ENCODE measurements at places on chromosomes 4 and X.

DNA sequence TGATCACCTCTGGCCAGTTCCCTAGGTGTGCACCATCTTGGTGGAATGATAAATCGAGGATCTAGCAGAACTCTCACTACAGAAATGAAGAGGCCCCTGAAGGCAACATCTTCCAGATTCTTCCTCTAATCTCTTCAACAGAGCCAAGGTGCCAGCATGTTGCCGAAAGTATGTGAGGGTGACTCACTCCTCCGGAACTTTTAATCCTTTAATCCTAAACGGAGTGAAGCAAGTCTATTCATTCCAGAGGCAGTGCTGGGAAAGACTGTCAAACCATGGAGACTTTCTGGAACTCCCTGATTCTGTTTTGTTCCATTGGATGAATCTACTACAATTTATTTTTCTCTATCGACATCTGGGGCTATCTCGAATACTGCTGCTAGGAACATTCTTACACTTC, 68.7 kb downstream of the SUPT20HL2 start:
- no peak for DNase-seq

DNA sequence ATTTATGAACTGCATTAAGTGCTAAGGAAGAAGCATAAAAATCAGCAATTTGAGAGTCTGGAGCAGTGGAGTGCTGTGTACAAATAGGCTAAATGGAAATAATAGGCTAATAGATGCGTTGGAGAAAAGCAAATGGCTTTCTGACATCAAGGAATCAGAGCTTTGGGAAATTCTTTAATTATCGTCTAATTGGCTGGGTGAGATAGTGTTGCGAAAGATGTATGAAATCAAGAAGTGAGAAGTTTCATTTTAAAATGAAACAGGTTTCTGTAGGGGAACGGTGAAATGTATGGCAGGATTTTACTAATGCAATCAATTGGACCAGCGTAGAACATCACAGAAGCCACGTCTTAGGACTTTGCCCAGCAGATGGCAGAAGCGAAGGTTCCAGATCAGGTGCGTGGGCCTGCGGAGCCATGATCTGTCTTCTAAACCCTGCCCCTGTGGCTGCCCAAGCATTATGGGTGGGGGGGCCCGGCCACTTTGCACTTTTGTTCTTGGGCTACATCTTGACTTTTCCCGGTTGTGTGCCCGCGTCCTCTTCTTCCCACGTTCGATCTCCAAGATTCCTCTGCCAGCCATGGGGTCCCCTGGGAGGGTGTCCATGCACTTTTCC, 118.5 kb upstream of the SHISA3 start:
- no peak for DNase-seq

DNA sequence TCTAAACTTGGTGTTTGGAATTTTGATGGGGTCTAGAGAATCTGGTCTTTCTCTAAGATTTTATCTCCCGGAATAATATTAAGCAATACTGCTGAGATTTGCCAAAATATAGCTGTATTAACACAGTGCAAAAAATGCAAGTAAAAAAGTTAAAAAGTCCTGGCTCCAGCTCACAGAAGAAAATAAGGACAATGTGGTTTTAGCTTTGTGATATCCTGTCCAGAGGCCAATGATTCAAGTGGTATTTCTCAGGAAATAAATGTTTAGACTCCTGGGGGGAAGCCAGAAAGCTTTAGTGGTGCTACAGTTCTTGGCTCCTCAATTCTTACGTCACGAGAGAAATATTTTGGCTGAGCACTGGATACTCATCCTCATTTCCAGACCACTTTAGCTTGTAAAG, 40.9 kb upstream of the IL13RA2 start:
- peak; percentile 72 for DNase-seq

DNA sequence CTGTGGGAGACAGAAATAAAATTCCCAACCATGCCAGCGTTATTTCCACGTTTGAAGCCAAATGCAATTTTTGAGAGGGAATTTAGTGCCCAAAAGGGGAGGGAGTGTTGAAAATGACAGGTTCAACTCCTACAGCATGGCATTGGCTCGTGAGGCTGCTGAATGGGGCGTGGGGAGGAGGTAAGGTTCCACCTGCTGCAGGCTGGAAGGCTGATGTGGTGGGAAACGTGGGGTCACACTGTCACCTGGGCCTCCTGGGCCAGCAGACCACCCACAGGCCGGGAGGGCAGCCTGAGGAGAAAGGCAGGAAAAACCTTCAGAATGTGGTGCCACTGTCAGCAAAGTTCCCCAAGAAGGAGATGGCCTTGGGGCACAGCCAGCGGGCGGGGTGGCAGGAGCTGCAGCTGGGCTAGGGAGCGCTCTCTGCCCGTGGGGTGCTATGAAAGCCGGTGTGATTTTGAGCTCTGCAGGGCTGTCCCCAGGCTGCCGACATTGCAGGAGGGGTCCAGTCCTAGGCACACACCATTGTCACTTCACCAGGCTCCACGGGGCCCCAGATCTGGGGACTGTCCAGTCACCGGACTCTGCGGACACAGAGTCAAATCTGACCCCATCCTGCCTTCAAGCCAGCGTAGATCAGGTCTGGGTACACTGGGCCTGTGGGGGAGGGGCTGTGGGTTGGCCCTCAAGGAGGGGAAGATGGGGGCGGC, 19.6 kb downstream of the MSANTD1 start:
- no peak for DNase-seq

GRCh38 chrX:67543818-67544217, at the start of gene AR:
Gene AR (plus strand): TSS chrX:67544021. CDS start chrX:67545147, 1,126 bp downstream.
- peak; percentile 72 for DNase-seq
